ENCODE measurements at places on chromosomes 5 and 9.

GRCh38 chr5:177378884-177379883 lies 5.0 kb upstream of the SLC34A1 start:
- DNase-seq = no peak

GRCh38 chr9:33233626-33234342 lies 6.2 kb upstream of the SPINK4 start:
- DNase-seq = peak; percentile 94

DNA sequence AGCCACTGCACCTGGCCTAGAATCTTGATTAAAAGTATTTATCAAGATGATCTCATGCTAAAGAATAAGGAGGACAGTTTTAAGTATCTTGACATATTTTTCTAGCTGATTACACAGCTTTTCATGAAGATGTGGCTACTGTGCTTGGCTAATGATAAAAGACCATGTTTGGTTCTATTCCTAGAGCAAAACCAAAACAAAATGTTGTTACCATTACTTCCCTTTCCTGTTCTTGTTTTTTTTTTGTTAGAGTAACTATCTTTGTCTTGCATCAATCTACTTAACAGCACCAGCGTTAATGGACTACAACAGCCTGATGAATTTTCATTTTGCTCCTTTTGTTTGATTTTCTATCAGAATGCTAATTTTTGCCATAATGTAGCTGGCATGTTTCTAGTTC lies 86.2 kb upstream of the DHFR start:
- no peak for DNase-seq

- no peak for DNase-seq
Observed at GRCh38 chr5:14238272-14238671, 95.1 kb downstream of the TRIO start.

GRCh38 chr5:103021314-103021713 lies 98.6 kb downstream of the GIN1 start:
- no peak for DNase-seq

DNA sequence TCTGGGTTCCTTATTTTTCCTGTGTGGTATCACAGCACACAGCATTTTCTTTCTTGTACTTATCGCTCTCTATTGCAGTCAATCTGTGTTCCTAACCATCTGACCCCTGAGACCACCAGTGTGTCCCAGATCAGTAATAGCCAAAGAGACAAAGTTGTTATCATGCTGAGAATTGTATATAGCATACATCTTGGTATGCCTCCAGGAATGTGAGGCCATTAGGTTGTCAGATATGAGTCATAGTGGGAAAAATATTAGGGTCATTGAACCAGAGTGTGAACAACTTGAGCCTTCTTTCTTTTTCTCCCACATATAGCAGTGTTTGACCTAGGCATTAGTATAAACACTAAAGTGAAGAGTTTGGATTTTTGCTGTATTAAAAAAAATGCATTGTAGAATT lies 106.3 kb downstream of the NDUFAF2 start:
- DNase-seq = no peak

DNA sequence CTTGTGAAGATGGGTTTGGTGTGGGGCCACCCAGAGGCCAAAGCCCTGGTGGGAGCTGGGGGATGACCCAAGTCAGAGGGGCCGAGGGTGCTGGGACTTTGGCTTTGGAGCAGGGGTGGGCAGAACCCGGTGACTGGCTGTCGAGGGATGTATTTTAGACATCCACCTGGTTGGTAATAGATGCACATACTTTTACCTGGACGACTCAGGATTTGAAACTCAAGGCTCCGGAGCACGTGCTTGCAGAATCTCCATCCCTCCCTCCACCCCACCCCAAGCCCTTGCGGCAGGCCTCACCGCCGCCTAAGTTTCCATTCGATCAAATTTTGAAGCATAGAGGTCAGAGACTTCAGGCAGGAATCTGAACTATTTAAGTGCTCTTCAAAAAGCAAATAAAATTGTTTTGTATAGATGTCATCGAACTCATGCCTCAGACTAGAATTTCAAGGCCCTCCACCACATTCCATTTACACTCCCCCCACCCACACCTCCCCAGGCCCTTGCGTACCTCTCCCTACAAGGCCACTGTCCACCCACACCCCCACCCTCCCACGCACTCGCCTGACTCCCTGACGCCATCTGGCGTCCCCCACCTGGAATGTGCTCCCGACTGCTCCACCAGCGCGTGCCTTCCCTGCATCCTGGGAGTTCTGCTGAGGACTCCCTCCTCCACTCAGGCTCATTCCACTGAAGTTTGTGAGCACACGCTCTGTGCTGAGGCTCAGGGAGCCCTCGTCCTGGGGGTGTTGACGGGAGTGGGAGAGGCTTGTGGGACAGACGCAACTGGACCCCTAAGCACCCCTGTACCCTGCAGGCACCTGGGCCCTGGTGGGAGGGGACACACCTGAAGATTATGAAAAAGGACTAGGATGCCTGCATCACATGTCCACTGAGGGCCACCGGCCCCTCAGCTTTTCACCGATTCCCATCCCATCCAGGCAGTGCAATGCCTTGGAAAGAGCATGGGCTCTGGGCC lies 56.4 kb upstream of the RPL26L1 start:
- no peak for DNase-seq

DNA sequence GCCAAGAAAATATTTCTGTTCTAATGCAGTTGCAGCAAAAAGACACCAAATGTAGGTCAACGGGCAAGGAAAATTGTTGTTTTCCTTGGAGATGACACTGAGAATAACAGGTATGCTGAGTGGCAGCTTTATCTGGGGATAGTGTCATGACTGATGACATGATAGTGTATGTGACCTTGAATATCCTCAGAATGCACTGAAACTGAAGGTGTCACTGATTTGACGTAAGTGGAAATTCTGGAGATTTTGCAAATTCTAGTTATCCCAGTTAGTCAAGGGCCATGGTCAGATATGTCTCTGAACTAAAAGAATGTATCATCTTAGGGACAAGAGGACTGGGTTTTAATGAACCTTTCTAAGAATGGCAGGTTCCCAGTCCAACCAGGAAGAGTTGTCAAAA lies 138.0 kb upstream of the C9orf72 start:
- no peak for DNase-seq

- DNase-seq = no peak
Observed at GRCh38 chr9:81369121-81369520, 320.2 kb downstream of the TLE1 start.

DNA sequence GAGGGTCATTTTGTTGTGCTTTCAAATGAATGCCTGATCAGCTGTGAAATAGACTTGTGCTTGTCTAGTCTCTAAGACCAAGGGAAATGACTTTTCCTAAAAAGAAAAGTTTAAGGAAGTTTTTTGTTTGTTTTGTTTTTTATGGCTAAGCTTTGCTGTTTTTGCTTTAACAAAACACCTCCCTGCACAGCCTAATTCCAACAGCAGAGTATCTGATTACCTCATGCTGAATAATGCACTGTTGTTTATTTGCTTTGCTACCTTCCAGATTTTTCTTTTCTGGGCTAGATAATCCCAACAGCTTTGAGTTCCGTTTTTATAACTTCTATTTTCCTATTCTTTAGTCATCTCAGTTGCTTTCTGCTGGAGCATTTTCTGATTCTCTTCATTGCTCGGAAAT lies 95.8 kb downstream of the AOPEP start:
- DNase-seq = no peak

GRCh38 chr9:126024581-126025230 lies 277.5 kb downstream of the PBX3 start:
- no peak for DNase-seq

Data from DMS 273 treated with DMSO at 0.1 percent for 48 hours (cell line).